ENCODE measurements at places on chromosomes 13 and 19.
A peak's percentile ranks its signal among the peaks of the same experiment; 100 is the strongest.

GRCh38 chr19:10419200-10419645 lies 1.1 kb upstream of the PDE4A start:
- DNase-seq: peak; percentile 56

DNA sequence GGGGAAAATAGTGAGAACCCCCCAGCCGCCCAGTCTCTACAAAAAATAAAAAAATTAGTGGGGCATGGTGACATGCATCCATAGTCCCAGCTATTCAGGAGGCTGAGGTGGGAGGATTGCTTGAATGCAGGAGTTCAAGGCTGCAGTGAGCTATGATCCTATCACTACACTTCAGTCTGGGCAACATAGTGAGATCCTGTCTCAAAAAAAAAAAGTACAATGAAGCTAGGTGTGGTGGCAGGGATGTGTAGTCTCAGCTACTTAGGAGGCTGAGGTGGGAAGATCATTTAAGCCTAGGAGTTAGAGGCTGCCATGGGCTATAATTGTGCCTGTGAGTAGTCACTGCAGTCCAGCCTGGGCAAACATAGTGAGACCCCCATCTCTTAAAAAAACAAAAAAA lies 8.9 kb downstream of the PCCA start:
- DNase-seq: no peak

DNA sequence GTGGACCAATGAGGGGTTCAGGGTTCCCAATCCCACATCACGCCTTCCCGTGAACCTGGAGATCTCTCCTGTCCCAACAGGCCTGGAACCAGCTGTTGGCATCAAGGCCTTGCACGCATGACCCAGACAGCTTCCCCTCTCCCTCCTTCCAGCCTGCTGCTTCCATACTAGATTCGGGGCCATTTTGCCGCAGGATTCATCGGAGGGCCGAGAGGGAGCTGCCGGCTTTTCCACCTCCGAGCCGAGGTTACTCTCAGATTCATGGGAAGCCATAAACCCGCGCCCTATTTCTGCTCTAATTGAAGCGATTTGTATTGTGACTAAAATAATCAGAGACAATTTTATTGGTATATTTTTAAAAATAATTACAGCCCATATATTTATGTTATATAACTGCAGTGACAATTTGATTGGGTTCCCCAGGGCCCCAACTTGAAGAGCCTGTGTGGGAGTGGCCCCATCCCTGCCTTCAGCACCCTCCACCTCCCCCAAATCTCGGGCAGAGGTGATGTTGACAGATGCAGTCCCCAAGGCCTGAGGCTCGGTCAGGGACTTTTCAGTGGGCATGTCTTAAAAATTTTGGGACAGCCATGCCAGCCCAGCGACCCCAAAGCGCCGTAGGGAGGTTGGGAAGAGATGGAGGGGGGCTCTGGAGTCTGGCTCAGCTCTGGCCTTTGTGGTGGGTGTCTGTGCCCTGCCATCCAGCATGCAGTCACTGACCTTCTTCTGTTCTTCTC lies 30.8 kb upstream of the PEPD start:
- no peak for DNase-seq

DNA sequence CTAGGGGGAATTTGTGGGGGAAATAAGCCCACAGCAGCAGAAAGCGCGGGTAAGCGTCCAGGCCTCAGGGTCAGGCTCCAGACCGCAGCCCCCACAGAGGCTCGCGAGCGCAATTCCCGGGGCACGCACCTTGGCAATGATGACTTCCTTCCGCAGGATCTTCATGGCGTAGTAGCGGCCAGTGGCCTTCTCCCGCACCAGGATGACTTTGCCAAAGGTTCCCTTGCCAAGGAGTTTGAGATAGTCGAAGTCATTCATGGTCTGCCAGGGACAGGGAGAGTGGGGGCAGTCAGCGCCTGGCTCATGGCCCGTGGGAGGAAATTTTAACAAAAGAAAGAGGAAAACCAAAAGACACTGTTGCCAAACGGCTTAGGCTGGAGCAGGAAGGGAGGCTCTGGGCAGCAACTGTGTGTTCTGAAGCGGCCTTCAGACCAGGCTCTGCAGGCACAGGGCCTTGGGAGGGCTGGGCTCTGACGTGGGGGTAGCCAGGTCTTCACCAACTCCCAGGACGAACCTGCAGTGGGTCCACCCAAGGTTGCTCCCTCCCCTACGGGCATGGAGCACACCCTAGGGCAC lies 15.4 kb upstream of the CCNP start:
- peak; percentile 75 for DNase-seq

DNA sequence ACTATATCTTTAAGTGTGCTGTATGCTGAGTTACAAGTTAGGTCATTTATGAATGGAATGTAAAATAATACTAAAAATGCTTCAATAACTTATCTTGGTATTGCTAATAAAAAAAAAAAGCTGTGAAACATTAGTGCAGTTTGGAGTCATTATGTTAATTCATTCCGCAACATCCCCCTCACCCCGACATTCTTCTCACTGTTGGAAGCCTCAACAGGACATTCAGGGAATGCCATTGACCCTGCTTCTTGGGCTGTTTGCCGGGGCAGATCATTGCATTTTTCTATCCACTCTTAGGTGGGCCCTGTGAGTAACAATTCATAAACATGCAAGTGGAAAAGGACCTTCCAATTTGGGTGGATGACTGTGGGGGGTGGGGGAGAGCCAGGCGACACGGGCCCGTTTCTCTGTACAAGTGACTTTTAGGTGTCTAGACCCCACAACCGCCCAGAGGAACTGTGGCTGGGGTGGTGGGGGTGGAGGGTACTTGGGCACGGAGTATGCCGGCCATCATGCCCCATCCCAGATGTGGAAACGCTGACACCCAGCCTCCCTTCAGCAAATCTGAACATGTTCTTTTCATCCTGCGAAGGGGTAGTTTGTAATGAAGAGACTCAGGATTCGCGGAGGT lies 185.9 kb downstream of the ZNF536 start:
- DNase-seq: no peak
